ENCODE measurements at places on chromosomes 4 and X.
A peak's percentile ranks its signal among the peaks of the same experiment; 100 is the strongest.

DNA sequence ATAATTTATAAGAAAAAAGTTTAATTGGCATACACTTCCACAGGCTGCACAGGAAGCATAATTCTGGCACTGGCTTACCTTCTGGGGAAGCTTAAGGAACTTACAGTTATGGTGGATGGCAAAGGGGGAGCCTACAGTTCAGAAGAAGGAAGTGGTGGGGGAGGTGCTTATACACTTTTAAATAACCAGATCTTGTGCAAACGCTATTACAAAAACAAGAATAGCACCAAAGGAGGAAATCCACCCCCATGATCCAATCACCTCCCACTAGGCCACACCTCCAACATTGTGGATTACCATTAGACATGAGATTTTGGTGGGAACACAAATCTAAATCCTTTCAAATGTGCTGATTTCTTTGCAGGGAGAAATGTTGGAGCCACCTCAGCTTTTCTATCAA, 287.7 kb downstream of the CPXCR1 start:
- no peak for DNase-seq

GRCh38 chr4:3688018-3688998, 77.9 kb upstream of the ADRA2C start:
- DNase-seq: no peak

- peak; percentile 9 for DNase-seq
These were observed 876 bp downstream of the HPRT1 start for GRCh38 chrX:134460862-134461220.

- no peak for DNase-seq
These were observed 56.3 kb downstream of the PCDH7 start for GRCh38 chr4:30776451-30776850.

GRCh38 chrX:105553118-105553517, 269.2 kb upstream of the NRK start:
- DNase-seq: no peak

DNA sequence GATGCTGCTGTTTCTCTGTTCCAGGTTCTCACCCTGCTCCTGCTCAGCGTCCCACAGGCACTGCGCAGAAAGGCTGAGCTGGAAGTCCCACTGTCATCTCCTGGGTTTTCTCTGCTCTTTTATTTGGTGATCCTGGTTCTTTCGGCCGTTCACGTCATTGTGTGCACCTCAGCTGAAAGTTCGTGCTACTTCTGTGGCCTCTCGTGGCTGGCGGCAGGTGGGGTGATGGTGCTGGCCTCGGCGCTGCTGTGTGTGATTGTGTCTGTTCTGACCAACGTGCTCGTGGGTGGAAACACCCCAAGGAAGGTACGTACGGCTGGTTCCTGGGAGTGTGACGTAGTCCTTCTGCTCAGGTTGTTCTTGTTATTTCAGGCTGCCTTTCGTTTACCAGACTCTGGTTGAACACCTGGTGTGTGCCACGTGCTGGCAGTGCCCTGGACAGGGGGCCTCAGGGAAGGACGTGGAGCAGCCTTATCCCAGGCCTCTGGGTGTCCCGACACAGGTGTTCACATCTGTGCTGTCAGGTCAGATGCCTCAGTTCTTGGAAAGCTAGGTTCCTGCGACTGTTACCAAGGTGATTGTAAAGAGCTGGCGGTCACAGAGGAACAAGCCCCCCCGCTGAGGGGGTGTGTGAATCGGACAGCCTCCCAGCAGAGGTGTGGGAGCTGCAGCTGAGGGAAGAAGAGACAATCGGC, 22.8 kb downstream of the PIGG start:
- DNase-seq: no peak

GRCh38 chr4:57462843-57463242, 352.7 kb upstream of the IGFBP7 start:
- peak; percentile 24 for DNase-seq

GRCh38 chr4:94757192-94758140, at the start of gene BMPR1B:
BMPR1B (plus strand) TSS chr4:94757955; CDS start chr4:95104425, 346,470 bp downstream.
- no peak for DNase-seq

- peak; percentile 2 for DNase-seq
These were observed 35.2 kb upstream of the SMS start for GRCh38 chrX:21905313-21905712.

DNA sequence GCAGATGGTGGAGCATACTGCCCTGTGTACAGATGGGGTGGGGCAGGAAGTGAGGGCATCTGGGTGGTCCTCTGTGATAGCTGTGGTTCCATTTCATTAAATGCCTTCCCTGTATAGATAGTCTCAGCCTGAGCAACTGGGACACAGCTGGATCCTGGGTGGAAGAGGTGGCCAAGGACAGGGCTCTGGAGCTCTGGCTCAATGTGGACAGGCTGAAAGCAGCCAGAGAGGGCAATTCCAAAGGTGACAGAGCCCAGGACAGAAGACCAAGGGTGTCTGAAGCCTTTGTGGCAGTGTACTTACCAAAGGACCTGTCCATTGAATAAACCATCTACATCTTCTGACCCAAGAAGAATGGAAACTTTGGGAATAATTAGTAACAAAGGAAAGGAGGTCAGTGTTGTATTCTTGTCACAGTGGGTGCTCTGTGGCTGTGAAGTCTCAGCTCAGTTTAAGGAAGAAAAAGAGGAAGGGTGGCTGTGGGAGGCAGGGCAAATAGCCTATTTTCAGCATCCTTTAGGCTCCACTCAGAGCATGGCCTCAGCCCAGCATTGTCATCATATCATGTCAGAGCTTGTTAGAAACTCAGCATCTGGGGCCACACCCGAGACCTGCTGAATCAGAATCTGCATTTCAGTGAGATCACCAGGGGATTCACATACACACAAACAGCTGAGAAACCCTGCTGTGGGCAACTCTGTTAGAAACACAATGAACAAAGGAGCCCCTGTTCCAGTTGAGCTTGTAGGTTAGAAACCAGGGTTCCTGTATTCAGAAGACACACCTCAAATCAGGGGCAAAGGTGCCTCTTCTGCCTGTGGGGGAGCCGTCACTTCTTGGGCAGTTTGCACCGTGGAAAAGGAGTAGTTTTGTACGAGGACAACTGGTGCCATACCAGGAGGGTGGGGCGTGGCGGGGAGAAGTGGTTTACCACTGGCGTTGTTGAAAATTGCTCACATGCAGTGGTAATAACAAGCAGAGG, 168.6 kb downstream of the PTTG2 start:
- DNase-seq: peak; percentile 59

DNA sequence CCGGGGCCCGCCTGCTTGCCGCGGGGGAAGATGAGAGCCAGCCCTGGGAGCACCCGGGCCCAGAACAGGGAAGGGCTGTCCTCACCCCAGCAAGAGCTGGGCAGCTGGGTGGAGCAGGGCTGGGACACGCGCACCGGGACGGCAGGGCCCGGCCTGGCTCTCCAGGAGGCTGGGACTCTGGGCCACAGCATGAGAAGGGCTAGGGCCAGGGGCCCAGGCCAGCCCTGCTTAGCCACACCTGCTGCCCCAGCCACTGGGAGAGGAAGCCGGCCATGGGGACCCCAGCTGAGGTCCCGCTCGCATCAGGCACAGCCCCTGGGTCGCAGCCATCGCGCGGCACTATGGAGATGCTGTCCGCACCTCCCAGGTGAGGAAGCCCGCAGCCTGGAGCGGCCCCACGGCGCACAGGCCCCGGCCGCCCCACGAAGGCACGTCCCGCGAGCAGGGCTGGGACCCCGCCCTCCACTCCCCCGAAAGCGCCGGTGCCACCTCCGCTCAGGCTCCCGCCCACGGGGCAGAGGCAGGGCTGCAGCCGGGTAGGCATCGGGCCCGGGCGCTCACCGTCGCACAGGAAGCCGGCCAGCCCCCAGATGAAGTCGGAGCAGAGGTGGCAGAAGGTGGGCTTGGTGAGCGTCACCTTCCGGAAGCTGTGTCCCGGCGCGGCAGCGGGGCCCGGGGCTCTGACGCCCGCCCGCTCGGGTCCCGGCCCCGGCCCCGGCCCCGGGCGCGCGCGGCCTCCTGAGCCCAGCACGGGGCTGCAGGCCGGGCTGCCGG, 531 bp downstream of the DGKQ start:
- DNase-seq: peak; percentile 75

- no peak for DNase-seq
These were observed 112.2 kb downstream of the DHX15 start for GRCh38 chr4:24472161-24472510.

GRCh38 chrX:97039363-97040029, 155.8 kb downstream of the RPA4 start:
- DNase-seq: peak; percentile 46

DNA sequence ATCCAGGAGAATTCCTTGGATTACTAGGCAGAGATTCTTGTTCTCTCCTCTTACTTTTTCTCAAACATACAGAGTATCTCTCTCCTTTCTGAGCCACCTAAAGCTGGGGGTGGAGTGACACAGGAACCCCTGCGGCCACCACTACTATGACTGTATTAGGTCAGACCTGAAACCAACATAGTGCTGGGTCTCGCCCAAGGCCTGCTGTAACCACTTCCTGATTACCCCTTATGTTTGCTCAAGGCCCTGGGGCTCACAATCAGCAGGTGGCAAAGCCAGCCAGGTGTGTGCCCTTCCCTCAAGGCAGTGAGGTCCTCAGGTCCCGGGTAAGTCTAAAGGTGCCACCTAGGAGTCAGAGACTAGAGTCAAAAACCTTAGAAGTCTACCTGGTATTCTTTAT, 166.4 kb downstream of the PARM1 start:
- DNase-seq: peak; percentile 70

DNA sequence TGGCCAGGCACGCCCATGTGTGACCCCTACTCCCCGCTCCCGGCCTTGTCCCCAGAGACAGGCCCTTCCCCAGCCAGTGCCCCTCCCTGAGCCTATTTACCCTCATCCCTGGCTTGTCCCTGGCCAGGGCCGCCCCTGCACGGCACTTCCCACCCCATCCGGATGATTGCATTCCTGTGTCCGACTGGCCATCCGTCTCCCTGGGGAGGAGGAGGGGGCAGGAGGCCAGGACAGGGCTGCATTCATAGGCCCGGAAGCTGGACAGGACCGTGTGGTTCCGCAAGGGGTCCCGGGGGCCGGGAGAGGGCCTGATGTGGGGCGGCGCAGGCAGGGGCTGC, 22.8 kb downstream of the CTBP1 start:
- no peak for DNase-seq

- no peak for DNase-seq
These were observed 183.8 kb downstream of the PTTG2 start for GRCh38 chr4:38144031-38144430.

DNA sequence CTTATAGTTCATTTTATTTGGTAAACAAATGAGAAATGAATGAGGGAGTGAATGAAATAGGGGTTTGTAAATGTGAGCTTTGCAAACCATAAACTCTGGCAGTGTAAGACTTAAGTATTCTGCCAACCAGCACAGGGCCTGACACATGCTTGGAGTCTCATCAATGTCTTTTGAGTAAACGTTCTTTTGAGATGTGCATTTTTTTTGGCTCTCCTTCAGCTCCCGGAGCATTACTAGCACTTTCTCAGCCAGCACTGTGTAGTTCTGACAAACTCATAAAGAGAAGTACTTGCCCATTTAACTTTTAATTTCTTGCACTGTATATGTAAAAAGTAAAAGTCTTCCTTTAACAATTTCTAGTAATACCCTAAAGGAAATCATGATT, 245.3 kb downstream of the HS3ST1 start:
- DNase-seq: no peak

- DNase-seq: peak; percentile 12
These were observed 139.5 kb downstream of the TBL1X start for GRCh38 chrX:9604111-9604907.

- no peak for DNase-seq
These were observed 150.1 kb downstream of the CRLF2 start for GRCh38 chrX:1062351-1062750.

- no peak for DNase-seq
These were observed 49.0 kb downstream of the HTRA3 start for GRCh38 chr4:8318509-8318908.

- DNase-seq: no peak
These were observed 193.2 kb upstream of the LEF1 start for GRCh38 chr4:108361886-108362285.

GRCh38 chr4:6634746-6635145, 5.7 kb upstream of the MRFAP1 start:
- DNase-seq: no peak

GRCh38 chr4:148215202-148215601, 227.0 kb downstream of the NR3C2 start:
- no peak for DNase-seq

DNA sequence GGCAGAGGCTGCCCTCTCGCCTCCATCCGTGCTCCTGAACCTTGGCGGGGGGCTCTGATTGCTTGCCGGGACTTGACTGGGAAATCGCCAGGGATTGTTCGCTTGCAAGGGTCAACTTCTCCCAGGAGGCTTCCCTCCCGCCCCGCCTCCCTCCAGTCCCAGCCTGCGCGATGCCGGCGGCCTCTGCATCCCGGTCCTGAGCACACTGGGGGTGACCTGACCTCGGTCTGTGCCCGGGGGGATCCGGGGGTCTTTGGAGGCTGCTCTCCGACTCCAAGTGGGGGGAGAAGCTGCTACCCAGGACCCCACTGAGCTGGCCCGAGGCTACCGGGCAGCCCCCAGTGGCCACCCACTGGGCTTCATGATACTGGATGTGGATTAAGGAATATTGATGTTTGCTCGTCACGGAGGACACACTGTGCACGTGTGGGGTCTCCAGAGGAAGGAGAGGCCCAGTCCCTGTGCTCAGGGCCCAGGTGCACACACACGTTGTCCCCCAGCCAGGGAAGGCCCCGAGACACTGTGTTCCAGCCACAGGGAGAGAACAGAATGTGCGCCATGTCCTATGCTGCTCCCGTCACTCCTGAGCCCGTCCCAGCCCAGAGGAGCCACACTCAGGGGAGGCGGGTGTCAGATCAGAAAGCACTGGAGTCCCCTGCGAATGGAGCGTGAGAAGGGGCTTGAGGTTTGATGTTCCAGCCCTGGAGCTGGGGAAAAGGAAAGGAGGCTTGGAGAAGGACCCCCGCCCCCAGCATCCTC, 55.9 kb upstream of the NKX1-1 start:
- no peak for DNase-seq

DNA sequence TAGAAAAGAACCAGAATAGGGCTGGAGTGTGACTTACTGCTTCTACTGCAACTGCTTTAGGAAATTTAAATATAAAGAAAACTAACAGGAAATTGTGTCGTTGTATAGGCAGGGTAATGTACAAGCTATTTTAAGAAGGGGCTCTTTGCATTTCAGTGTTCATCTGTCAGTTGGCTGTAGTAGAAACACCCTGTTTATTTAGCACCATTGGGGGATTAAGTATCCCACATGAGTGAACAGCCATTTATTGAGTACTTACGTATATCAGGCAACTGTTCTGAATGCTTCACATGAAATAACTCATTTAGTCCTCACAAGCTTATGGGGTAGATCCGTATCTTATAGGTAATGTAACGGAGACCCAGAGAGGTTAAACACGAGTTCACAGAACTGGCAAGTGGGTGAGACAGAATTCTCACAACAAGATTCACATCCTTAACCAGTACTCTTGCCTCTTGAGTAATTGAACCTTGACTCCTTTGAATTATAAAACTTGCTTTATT, 23.9 kb downstream of the STIM2 start:
- no peak for DNase-seq

GRCh38 chr4:113122066-113122465, 72.6 kb downstream of the ANK2 start:
- DNase-seq: no peak

Measured in mucosa of descending colon (tissue), 3 donors.